ENCODE measurements at places on chromosomes 16 and 17. TPM values are rescaled to one million over a fixed set of nuclear protein-coding genes. Genes with fewer than 3 reads are reported as not detected.

GRCh38 chr17:78357177-78357586, 2.7 kb downstream of the SOCS3 start:
- H3K36me3 ChIP-seq: peaks cover 26% of the 10 kb centered on the region
- peak overlapping the region; percentile 82 for H3K27ac ChIP-seq
- peaks cover 48% of the 10 kb centered on the region for H3K4me1 ChIP-seq
- H3K4me3 ChIP-seq: peak overlapping the region; percentile 91

DNA sequence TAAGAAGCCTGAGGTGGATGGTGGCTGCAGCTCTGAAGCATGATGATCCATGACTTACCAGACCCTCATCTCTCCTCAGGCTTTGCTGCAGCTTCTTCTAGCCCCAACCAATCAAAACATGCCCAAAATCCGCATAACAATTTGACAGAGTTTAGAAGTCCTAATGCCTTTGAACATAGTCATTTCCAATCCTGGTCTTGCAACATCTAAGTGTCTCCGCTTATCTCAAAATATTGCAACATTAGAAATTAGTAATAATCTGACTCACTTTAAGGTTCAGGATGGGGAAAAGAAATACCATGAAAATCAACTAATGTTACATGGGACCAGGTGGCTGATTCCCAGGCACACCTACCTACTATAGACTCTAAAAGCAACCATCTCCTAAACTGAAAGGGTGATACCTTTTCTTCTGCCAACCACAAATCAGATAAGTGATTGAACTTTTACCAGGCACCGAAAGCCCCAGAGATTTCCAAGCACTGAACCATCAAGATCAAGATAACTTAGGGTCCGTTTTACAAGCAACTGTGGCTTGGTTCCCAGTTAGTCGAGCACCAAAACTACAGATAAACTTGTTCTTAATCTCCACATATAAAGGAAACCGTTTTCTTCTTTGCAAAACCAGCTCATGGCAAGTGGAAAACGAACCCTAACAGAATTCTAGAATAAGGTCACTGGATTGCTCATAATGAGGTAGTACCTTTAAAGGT, 14.0 kb downstream of the ERN1 start:
- H3K27me3 ChIP-seq: no peaks in the 10 kb centered on the region
- H3K36me3 ChIP-seq: no peaks in the 10 kb centered on the region
- peak overlapping the region; percentile 29 for H3K4me3 ChIP-seq

DNA sequence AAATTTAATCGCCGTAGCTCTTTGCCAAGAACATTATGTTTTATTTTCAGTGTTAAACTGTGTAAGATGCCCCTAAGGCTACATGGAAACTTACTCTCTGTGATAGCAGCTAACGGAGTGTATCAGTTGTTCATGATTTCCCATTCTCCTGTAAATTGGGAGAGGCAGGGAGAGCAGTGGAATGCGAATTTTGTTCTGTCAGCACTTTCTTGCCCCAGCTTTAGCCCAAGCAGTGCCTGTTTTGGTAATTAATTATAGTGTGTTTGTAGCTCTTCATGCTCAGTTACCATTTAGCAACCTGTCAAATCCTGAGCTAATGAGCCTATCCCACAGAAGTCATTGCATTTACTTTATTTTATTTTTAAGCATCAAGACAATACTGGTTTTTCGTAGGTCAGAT, 475.1 kb upstream of the RBFOX1 start:
- H3K4me1 ChIP-seq: no peaks in the 10 kb centered on the region
- no peaks in the 10 kb centered on the region for H3K27me3 ChIP-seq
- H3K4me3 ChIP-seq: no peak overlapping the region
- no peak overlapping the region for H3K27ac ChIP-seq

- H3K4me1 ChIP-seq: peaks cover 26% of the 10 kb centered on the region
- no peak overlapping the region for H3K4me3 ChIP-seq
- no peak overlapping the region for H3K27ac ChIP-seq
These were observed 10.9 kb downstream of the ADGRG1 start for GRCh38 chr16:57639172-57639887.

DNA sequence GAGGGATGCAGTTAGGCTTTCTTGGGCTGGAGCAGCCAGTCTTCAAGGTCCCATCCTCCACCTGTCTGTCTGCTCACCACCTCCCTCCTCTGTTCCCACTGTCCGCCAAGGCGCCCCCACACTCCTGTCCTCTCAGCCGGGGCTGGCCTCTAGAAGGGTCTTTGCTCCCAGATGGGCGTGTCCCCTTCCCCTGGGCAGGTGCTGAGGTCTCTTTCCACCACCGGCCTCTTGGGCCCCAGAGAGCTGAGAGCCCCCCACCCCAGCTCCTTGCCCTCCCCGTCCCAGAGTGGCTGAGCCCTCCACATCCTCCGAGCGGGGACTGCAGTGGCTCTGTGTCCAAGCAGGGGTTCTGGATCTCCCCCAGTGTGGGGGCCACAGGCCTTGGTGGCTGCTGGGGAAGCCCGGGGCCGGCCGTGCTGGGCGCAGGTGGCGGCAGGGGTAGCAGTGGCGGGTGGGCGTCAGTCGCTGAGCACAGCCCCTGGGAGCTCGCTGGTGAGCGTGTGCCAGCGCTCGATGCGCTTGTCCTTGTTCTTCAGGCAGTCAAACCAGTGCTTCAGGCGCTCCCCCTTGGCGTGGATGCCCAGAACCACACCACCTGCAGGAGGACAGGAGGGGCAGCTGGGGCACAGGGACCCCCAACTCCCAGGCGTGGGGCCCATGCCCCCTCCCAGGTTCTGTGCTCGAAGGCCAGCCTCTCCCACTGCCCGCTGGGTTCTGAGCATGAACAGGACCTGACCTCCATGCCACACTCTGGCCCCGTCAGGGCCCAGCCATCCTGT, 9.8 kb downstream of the SCGB1C2 start:
- H3K4me3 ChIP-seq: no peak overlapping the region
- peak; percentile 77 for DNase-seq
- no peaks in the 10 kb centered on the region for H3K4me1 ChIP-seq
- H3K27ac ChIP-seq: no peak overlapping the region
- peaks cover 10% of the 10 kb centered on the region for H3K27me3 ChIP-seq

GRCh38 chr17:1644493-1645206, 882 bp downstream of the SCARF1 start:
- peaks cover 11% of the 10 kb centered on the region for H3K4me1 ChIP-seq
- H3K36me3 ChIP-seq: no peaks in the 10 kb centered on the region
- no peak overlapping the region for H3K4me3 ChIP-seq

GRCh38 chr16:51431517-51432241, 280.6 kb upstream of the SALL1 start:
- H3K27ac ChIP-seq: no peak overlapping the region
- no peak overlapping the region for H3K4me3 ChIP-seq
- peak; percentile 45 for DNase-seq
- H3K36me3 ChIP-seq: no peaks in the 10 kb centered on the region
- H3K4me1 ChIP-seq: peaks cover 10% of the 10 kb centered on the region

- no peaks in the 10 kb centered on the region for H3K36me3 ChIP-seq
- H3K4me1 ChIP-seq: no peaks in the 10 kb centered on the region
- no peak for DNase-seq
- no peak overlapping the region for H3K27ac ChIP-seq
- H3K4me3 ChIP-seq: no peak overlapping the region
- H3K27me3 ChIP-seq: peaks cover 11% of the 10 kb centered on the region
These were observed 20.9 kb downstream of the KCNG4 start for GRCh38 chr16:84218956-84219355.

- H3K36me3 ChIP-seq: no peaks in the 10 kb centered on the region
- no peak overlapping the region for H3K4me3 ChIP-seq
- H3K4me1 ChIP-seq: no peaks in the 10 kb centered on the region
- peak; percentile 87 for DNase-seq
- H3K27me3 ChIP-seq: peaks cover 9% of the 10 kb centered on the region
These were observed 40.9 kb upstream of the PVALEF start for GRCh38 chr17:81124377-81124776.

- H3K27me3 ChIP-seq: no peaks in the 10 kb centered on the region
- DNase-seq: peak; percentile 37
- no peaks in the 10 kb centered on the region for H3K36me3 ChIP-seq
These were observed 582.7 kb upstream of the PSMD7 start for GRCh38 chr16:73713778-73714495.

- H3K4me1 ChIP-seq: no peaks in the 10 kb centered on the region
- H3K27me3 ChIP-seq: no peaks in the 10 kb centered on the region
- H3K4me3 ChIP-seq: no peak overlapping the region
- no peak overlapping the region for H3K27ac ChIP-seq
- DNase-seq: peak; percentile 39
- H3K36me3 ChIP-seq: no peaks in the 10 kb centered on the region
These were observed 99.5 kb downstream of the C16orf78 start for GRCh38 chr16:49473131-49473530.

DNA sequence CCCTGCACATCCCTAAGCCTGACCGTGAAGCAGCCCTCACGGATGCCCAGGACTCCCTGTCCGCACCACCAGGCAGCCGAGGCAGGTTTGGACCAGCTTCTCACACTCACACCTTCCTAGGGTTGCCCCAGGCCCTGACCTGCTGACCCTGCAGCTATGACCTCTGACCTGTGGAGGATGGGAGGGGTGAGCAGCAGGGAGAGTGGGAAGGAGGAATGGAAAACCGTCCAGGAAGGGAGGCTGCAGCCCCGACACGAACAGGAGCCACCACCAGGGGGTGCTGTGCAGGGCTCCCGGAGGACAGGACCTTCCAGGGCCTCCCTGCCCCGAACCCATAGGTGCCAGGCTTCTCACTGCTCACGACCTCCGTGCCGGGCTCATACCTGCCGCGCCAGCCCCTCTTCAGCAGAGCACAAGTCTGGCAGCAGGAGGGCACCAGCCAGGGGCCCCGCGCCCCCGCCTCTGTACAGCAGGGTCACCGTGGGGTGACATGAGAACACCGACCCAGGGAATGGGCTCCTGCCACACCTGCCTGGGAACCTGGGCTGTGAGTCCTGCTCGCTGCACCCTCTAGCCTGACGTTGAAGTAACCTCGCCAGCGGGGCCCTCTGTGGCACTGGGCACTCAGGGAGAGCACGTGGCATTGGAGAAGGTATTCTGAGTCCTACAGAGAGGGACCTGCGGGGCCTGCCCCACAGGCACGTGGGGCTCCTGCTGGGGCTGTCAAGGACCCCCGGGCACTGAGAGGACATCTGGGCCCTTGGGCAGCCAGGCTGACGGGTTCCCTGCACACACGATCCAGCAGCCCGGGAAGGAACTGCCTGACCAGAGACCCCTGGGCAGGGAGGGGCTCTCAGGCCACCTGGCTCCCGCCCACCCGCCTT, 37.6 kb downstream of the CTU2 start:
- H3K4me3 ChIP-seq: no peak overlapping the region
- no peak overlapping the region for H3K27ac ChIP-seq
- DNase-seq: peak; percentile 99
- H3K4me1 ChIP-seq: no peaks in the 10 kb centered on the region

- H3K36me3 ChIP-seq: no peaks in the 10 kb centered on the region
- H3K27ac ChIP-seq: no peak overlapping the region
- H3K4me1 ChIP-seq: peaks cover 8% of the 10 kb centered on the region
- H3K4me3 ChIP-seq: no peak overlapping the region
These were observed 46.4 kb upstream of the PLCG2 start for GRCh38 chr16:81732699-81733098.

DNA sequence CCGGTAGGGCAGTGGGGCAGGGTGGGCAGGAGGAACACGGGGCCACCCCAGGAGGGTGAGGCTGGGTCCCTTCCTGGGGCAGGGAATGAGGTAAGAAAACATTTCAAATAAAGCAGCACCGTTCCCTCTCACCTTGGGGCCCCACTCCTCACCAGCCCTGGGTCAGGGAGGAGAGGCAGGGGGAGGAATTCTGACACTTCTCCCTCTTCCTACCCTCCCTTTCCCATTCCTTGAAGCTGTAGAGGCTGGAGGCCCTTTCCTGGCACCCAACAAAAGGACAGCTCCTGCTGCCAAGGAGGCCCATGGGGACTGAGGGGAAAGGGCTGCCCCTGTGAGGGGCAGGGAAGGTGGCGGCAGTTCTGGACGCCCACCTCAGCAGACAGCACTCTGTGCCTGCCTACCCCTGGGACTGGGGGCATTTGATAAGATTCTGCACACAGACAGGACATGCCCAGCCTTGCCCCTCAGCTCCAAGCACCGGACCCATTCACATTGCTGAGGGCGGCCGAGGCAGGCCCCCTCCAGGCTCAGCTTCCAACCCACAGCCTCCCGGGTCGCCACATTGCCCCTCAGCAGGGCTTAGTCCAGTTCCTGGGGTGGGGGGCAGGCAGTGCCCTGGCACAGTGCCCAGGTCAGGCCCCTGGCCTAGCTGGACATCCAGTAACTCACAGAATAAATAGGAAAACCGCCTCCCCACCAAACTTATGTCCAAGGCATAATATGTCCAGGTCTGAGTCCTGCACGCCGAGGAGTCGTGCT, 6.2 kb downstream of the ATXN7L3 start:
- peaks cover 5% of the 10 kb centered on the region for H3K4me1 ChIP-seq
- H3K36me3 ChIP-seq: peaks cover 45% of the 10 kb centered on the region
- H3K27me3 ChIP-seq: no peaks in the 10 kb centered on the region

- no peak overlapping the region for H3K27ac ChIP-seq
- peaks cover 8% of the 10 kb centered on the region for H3K4me1 ChIP-seq
These were observed 4.5 kb upstream of the UNC13D start for GRCh38 chr17:75848523-75849278.

DNA sequence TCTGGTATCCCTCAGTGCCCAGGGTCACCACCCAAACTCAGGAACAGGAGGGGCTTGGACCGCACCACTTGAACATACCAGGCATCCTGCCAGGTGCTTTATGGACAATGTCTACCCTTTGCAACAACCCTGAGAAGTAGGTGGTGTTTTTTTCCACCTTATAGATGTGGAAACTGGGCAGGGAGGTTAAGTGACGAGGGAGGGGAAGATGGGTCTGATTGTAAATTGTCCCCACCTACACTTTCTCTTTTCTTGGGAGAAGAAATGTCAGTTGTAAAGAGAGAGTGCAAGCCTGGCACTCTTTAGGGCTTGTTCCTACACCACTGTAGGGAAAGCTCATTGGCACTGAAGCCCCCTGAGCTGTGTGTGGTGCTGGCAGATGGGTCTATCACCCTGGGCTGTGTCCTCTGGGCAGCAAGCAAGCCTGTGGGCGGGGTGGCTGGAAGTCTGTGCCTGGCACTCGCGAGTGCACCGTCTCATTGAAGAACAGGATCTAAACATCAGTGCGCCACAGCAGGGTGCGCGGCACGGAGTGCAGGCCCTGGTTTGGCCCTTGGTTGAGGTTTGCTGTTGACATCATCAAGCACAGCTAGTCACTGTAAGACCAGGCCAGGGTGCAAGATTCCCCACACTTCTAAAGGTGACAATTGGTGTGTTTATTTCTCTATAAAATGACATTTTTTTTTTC, 15.1 kb downstream of the NOD2 start:
- no peaks in the 10 kb centered on the region for H3K4me1 ChIP-seq
- no peak overlapping the region for H3K27ac ChIP-seq
- no peak for DNase-seq
- H3K4me3 ChIP-seq: no peak overlapping the region
- H3K27me3 ChIP-seq: peaks cover 3% of the 10 kb centered on the region

GRCh38 chr17:48051706-48052486, 3.7 kb downstream of the NFE2L1 start:
- H3K27ac ChIP-seq: peak overlapping the region; percentile 96
- peak overlapping the region; percentile 84 for H3K4me3 ChIP-seq
- no peaks in the 10 kb centered on the region for H3K27me3 ChIP-seq
- H3K36me3 ChIP-seq: peaks cover 26% of the 10 kb centered on the region
- peak; percentile 92 for DNase-seq

- no peaks in the 10 kb centered on the region for H3K27me3 ChIP-seq
- no peaks in the 10 kb centered on the region for H3K36me3 ChIP-seq
- H3K4me3 ChIP-seq: no peak overlapping the region
- DNase-seq: no peak
- H3K4me1 ChIP-seq: no peaks in the 10 kb centered on the region
These were observed 66.4 kb downstream of the TMEM114 start for GRCh38 chr16:8523932-8524331.

PHOSPHO1 gene
- 0.29 TPM for total RNA-seq

TNP2 gene
- not detected for total RNA-seq

UBN1 gene
- total RNA-seq: 34.5 TPM

SPATA32 gene
- not detected for total RNA-seq

PKMYT1 gene
- total RNA-seq: 1.4 TPM

ABCA8 gene
- total RNA-seq: 36.2 TPM

PALB2 gene
- total RNA-seq: 15.9 TPM

CD68 gene
- total RNA-seq: 55.7 TPM

AANAT gene
- total RNA-seq: not detected
